ENCODE measurements at places on chromosomes 2 and 18.

- no peak for DNase-seq
Measured at GRCh38 chr2:237487496-237487895, 445 bp downstream of the MLPH start.

GRCh38 chr2:176561706-176562105, 292.5 kb downstream of the MTX2 start:
- DNase-seq = no peak

DNA sequence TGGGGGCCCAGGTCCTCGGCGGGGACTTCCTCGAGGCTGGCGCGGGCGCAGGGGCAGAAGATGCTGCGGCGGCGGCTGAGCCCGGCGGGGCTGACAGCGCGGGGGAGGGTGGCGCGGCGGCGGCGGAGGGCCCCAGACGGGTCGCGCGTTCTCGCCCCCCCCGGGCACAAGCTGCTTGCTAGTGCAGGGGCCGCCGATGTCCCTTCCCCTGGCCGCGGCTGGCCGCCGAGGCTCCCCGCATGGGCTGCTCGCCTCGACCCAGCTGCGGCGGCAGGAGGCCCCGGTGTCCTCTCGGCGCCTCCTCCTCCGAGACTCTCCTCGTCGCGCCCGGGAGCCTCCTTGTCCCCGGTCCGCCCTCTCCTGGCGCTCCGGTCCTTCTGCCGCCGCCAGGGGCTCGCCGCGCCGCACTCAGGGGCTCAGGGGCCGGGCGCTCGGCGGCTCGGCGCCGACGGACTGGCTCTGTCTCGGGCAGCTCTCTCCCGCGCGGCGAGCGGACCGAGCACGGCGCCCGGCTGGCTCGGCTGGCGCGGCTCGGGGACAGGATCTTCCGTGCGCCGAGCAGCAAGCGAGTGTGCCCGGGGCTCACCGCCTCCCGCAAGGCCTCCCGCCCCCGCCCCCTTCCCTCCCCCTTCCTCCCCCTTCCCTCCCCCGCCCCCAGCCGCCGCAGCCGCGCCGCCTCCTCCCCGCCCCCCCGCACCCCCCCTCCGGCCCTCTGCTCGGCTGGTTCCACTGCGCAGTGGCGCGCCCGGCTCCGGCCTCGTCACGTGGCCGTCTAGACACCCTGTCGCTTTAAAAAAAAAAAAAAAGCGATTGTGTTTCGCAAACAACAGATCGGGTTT, 902 bp upstream of the SMAD7 start:
- no peak for DNase-seq

- no peak for DNase-seq
Measured at GRCh38 chr2:216284708-216285107, 87.6 kb downstream of the MARCHF4 start.

DNA sequence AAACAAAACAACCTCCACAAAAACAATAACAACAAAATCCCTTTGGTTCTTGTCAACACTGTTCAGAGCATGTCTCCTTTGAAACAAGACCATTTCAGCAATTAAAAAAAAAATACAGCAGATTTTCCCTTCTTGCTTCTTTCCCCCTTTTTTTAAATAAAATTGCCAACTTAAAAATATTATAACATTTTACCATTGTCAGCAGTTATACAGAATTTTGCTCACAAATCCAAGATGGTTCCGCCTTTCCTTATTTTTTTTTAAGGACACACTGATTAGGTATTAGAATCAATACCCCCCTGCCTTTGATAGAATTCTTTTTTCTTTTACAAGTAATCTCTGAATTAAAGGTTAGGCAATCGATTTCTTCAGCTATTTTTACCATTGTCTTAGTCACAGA, 48.7 kb upstream of the FN1 start:
- DNase-seq = no peak

DNA sequence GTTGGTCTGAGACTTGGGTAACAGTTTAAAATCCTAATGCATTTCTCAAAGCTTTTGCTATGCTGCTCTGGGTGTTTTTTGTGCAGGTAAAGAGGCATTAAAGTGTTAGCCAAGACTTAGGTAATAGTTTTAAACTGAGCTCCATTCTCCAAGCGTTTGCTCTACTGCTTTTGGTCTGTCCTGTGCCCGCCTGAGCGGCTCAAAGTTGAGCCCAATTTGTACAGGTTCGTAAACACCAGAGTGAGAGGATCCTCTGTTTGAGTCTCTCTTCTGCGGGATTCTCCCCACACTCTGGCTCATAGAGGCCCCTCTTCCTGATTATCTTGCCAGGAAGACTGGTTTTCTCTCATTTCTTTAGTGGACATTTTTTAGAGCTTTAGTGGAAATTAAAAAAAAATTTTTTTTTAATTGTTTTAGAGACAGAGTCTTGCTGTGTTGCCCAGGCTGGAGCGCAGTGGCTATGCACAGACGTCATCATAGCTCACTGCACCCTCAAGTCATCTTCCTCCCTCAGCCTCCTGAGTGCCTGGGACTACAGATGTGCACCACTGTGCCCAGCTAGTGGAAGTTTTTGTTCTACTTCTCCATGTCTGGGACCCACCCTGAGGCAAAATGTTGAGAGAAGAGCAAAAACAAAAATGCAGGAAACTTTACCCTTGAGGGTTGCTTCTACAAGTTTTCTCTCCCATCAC, 16.6 kb downstream of the CCDC138 start:
- no peak for DNase-seq

DNA sequence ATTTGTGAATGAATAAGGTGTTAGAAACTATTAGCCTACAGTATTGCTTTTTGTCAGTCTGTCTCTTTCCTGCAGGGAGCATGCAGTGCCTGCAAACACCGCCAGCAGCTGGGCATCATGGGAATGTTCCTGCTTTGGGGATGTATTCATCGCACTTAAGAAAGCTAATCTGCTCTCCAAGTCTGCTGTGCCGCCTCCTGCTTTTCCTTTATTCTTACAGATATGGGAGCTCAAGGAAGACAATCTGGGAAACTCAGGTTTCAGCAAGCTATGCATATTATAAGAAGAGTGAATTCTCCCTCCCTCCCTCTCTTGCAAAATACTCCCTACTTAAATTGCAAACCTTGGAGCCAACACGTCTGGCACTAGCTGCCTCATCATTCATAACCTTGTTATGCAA, 479.2 kb upstream of the ACVR2A start:
- no peak for DNase-seq

- DNase-seq = no peak
Measured at GRCh38 chr2:10532638-10533101, 84.5 kb upstream of the ODC1 start.

GRCh38 chr2:225531559-225531958, 132.0 kb downstream of the NYAP2 start:
- DNase-seq = no peak

- no peak for DNase-seq
Measured at GRCh38 chr2:215793747-215794595, 219.4 kb downstream of the MREG start.

DNA sequence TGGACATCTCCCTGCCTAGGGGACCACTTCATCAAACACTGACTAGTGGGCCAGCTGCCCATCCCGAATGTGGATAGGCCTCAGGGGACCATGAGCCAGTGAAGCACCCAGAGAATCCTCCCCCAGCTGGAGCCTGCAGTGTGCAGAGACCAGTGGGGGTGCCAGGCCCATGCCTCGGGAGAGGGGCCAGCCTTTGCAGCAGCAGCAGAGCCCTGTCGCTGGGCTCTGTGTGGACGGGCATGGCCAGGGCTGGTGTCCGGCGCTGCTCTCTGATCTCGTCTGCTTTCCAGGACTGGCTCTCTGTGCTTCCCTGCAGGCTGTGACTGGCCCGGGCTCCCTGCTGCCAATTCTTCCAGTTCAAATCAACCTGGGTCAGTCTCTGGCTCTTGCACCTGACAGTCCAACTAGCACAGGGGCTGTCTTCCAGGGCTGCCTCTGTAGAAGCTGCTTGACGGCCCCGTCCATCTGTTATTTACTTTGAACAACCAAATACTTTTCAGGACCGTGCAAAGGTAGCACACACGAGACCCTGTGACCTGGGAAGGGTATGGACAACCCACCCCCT, 11.4 kb downstream of the KCNIP3 start:
- no peak for DNase-seq

- DNase-seq = peak; percentile 89
Measured at GRCh38 chr2:167924556-167924955, 322.8 kb downstream of the STK39 start.

- no peak for DNase-seq
Measured at GRCh38 chr2:77977471-77978063, 455.4 kb upstream of the LRRTM4 start.

- DNase-seq = no peak
Measured at GRCh38 chr18:23499291-23499781, 4.0 kb upstream of the RMC1 start.

GRCh38 chr2:5319493-5319892, 372.7 kb upstream of the SOX11 start:
- DNase-seq = peak; percentile 39

DNA sequence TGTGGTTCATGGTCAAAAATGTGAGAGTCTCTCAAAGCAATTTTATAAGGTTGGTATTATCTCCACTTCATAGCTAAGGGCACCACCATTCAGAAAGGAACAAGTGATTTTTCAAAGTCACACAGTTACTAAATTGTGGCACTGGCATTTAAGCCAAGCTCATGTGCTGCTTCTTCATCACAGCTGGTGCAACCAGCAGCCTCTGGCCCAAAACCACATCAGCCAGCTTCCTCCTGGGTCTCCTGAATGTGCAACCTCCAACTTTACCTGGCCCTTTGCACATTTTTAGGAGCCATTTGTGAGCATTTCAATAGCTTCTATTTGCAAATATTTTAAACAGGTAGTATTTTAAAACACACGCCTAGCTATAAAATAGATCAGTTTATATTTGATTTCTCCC, 293.7 kb downstream of the BCL11A start:
- DNase-seq = peak; percentile 45

GRCh38 chr2:84704505-84705244, 176.2 kb downstream of the TRABD2A start:
- DNase-seq = no peak

DNA sequence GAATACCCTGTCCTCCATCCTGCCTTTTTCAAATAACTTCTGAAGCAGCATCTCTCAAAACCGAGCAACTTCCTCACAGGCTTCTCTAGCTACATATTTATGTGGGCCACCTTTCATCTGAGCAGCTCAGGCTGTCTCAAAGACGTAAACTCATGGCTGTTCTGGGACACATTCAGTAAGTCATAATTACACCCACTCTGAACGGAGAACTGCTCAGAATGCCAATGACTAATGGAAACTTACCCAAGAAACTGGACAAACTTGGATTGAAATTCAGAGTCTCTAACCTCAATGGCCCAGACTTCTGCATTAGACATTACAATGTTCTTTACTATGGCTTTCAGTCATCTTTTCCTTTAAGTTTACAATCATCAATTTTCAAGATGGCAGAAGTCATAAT, 145.2 kb downstream of the RAD51AP2 start:
- no peak for DNase-seq

GRCh38 chr18:45039376-45039775, 358.7 kb downstream of the SETBP1 start:
- DNase-seq = no peak

GRCh38 chr2:18690342-18690741, 101.0 kb upstream of the NT5C1B start:
- no peak for DNase-seq

DNA sequence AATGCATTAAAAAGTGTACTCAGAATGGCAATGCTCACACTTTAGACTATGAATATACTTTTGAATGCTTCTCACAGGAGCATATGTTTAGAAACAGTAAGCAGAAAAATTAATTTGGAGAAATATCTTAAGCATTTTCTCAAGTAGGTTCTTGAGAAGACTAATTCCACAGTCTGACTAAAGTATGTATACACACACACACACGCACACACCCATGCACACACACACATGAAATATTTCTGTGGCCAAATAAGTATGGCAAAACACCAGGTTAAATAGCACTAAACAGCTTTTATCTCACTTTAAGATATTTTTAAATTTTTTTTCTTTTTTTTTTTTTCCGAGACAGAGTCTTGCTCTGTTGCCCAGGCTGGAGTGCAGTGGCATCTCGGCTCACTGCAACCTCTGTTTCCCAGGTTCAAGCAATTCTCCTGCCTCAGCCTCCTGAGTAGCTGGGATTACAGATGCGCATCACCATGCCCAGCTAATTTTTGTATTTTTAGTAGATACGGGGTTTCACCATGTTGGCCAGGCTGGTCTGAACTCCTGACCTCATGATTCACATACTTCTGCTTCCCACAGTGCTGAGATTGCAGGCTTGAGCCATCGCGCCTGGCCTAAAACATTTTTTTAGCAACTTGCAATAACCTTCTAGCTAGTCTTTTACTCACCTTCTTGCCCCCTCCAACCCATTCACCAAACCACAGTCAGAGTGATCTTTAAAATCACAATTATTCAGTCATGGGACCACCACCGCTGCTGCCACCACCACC, 67.5 kb upstream of the SCG2 start:
- no peak for DNase-seq

DNA sequence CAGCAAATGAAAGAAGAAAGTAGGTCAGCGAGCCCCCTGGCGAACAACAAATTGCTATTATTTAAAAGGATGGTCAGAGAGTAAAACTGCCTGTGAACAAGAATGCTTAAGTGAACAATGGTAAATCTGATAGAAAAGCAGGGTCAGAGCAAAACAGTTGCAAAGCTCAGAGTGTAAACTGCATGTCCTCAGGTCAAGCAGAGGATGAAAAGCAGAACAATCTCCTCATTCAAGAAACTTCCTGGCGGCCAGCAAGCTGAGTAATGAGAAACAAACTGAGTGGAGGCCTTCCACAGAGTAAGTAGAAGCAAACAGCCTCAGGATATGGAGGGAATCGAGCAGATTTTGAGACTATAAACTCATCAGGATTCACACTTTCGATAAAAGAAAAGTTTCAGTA, 117.9 kb downstream of the PPP1R1C start:
- DNase-seq = no peak

GRCh38 chr2:113700186-113700841, 56.1 kb downstream of the SLC35F5 start:
- no peak for DNase-seq

DNA sequence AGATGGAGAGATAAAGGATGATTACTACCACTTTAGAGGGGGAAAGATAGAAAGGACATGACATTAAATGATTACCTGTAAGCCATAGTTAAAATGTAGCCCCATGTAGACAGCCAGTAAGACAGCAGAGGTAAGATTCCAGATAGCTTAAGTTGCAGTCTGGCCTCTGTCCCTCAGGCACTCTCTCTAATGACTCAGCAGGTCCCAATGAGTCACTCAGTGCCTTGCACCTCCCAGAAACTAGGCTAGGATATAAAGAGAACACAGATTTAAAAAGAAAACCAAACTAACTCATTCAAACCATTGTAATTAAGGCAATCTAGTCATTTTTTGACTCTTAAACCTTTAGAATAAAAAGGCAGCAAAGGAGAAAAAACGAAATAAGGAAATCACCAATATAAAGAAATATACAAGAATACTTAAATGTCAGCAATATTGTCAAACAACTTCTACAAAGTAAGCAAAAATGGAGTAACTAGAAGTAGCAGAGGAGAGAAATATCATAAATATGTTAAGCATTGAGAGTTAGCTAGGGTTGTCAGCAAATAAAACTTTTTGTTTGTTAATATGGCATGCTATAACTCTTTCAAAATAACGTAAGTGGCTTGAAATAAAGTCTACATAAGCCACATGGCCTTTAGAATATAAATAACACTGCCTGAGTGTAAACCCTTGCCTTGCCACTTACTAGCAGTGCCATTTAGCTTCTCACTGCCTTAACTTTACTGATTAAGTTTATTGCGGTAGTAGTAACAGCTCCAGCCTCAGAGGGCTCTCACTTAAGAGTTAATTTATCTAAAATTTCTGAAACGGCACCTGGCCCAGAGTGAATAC, 48.5 kb downstream of the SOCS6 start:
- no peak for DNase-seq

GRCh38 chr2:16494836-16495508, 170.7 kb downstream of the CYRIA start:
- DNase-seq = no peak

GRCh38 chr18:11747731-11748130, 58.7 kb downstream of the GNAL start:
- no peak for DNase-seq

Data from esophagus muscularis mucosa (tissue), 4 donors.